NCI-H1417 (cell line): ENCODE measurements at places on chromosomes 13 and 19.
A peak's percentile ranks its signal among the peaks of the same experiment; 100 is the strongest.

DNA sequence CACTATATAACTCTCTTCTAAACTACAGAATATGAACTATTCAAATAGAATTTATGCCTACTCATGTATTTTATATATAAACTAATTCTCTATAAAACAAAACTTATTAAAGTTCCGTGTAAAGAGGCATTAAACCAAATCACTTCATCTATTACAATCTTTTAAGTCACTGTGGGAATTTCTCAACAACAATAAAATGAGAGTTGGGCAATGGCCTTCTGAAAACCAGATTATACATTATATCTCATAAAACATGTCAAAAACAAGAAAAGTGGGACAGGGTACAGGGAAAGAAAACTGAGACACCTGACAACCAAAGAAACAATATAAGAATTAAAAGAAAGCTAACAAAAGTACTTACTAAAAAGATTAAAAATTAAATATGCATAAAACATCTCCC, 145.2 kb downstream of the DIAPH3 start:
- DNase-seq: no peak

GRCh38 chr19:38718747-38719543, 25.3 kb downstream of the CAPN12 start:
- no peak for DNase-seq

GRCh38 chr13:114112826-114113322, 19.5 kb downstream of the RASA3 start:
- DNase-seq: no peak

- peak; percentile 58 for DNase-seq
Measured at GRCh38 chr19:39557811-39558623, 18.1 kb upstream of the EID2 start.

DNA sequence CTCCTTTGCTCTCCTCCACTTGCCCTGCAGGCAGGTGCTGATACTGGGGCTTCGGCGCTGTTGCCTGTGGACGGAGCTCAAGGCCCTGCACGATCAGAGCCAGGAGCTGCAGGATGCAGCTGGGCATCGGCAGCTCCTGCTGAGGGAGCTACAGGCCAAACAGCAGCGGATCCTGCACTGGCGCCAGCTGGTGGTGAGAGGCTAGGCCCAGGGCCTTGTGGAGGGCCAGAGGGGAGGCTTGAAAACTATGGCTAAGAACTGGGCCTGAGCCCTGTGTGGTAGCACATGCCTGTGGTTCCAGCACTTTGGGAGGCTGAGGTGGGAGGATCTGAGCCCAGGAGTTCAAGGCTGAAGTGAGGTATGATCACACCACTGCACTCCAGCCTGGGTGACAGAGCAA, 6.3 kb downstream of the HAUS5 start:
- no peak for DNase-seq

DNA sequence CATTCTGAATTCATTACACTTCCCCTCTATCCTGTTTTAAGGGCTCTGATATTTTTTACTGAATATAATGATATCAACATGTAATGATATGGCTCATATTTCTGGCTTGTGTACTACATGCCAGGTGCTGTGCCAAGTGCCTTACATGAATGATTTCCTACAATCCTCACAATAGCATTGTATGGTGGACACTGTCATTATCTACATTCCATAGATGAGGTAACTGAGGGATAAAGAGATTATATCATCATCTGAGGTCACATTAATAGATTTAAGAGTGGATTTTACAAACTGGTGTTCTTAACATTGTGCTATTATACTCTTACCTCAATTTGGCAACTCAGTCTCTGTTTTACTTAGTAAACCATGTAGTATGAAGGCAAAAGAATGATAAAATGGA, 502.0 kb downstream of the LIG4 start:
- no peak for DNase-seq

GRCh38 chr19:3515891-3516422, 9.8 kb downstream of the FZR1 start:
- DNase-seq: no peak

GRCh38 chr13:71979616-71980015, 112.6 kb upstream of the DACH1 start:
- DNase-seq: no peak

DNA sequence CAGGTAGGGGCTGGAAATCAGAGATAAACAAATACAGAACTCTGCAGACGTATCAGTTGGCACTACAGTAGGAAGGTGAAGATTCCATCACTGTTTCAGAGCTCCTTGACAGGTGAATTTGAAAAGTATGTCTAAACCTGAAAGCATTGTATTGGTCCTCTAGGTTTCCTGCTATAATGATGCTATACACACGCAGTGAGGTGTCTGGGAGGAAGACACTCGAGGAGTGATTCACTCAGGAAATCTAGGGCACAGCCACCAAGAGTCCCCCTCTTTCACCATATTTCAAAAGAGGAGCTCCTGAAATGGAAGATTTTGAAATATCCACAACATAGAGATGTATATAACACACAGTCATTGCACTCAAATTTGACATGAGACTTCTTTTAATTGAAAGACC, 331.0 kb upstream of the DACH1 start:
- no peak for DNase-seq

DNA sequence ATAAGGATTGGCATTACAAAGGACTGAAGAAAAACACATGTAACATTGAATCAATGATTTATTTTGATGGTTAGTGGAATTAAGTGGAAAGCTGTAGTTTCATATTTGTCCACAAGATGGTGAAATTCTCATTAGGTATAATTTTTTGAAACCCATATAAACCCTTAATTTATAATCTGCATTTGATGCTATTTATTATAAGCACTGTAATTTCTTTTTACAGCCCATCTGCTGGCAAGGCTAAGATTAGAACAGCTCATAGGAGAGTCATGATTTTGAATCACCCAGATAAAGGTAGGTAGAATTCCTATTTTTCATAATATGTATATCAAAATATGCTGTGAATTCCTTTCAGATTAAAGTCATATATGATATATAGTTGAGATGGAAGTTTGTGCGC, 62.2 kb downstream of the DNAJC15 start:
- peak; percentile 24 for DNase-seq
